A549 treated with CORT108297 at 1 μM for 4 hours (cell line): ENCODE measurements at places on chromosomes 6 and 20. TPM values are rescaled to one million over a fixed set of nuclear protein-coding genes. Genes with fewer than 3 reads are reported as not detected.

The ECT2L gene
- total RNA-seq: not detected in 5 replicates

The TREM2 gene
- total RNA-seq: not detected in 5 replicates

The TOX2 gene
- total RNA-seq: 8.0 to 13.1 TPM (median 11.2 TPM) in 5 replicates

The ARMC12 gene
- total RNA-seq: 0.12 to 0.57 TPM (median 0.25 TPM) in 5 replicates

The RHAG gene
- total RNA-seq: 0.06 to 0.10 TPM (median 0.07 TPM) in 3 of 5 replicates, not detected in the others

The PAQR8 gene
- total RNA-seq: 0.76 to 1.1 TPM (median 0.98 TPM) in 5 replicates

The MLN gene
- not detected in 5 replicates for total RNA-seq

The CRIP3 gene
- 0.44 to 1.1 TPM (median 0.52 TPM) in 5 replicates for total RNA-seq

The BMP7 gene
- 0.24 to 0.82 TPM (median 0.68 TPM) in 5 replicates for total RNA-seq
